ENCODE measurements at places on chromosomes 5 and 9. TPM values are rescaled to one million over a fixed set of nuclear protein-coding genes. Genes with fewer than 3 reads are reported as not detected.

The NRARP gene
- 0.86 TPM for total RNA-seq

The N4BP3 gene
- total RNA-seq: 3.4 TPM

The CAMK4 gene
- total RNA-seq: 131 TPM

The CDKN2B gene
- total RNA-seq: 4.9 TPM

The UGCG gene
- 23.9 TPM for total RNA-seq

Data from activated naive CD4-positive, alpha-beta T cell treated with anti-CD3 and anti-CD28 coated beads, Interleukin-2, amount 10 ng/mL, durations not matched to agents 5 hours and 36 hours (primary cell).